ENCODE measurements at places on chromosomes 6 and 20.

DNA sequence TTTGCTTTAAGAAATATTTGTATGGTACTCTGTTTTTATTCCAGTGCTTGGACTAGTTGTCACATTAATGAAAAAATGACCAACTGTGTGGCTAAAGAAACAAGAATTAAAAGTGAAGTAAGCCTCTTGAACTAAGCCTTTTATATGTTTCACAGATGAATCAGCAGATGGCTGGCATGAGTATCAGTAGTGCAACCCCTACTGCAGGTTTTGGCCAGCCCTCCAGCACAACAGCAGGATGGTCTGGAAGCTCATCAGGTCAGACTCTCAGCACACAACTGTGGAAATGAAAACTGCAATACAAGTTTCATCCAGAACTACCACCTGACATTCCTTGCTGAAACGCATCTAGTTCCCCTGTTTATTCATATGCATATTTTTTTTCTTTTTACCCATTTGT lies 96.8 kb downstream of the B3GAT2 start:
- no peak for DNase-seq

GRCh38 chr6:74768120-74768519 lies 437.7 kb downstream of the COL12A1 start:
- DNase-seq = no peak

GRCh38 chr20:7113577-7114466 lies 346.3 kb downstream of the BMP2 start:
- no peak for DNase-seq

DNA sequence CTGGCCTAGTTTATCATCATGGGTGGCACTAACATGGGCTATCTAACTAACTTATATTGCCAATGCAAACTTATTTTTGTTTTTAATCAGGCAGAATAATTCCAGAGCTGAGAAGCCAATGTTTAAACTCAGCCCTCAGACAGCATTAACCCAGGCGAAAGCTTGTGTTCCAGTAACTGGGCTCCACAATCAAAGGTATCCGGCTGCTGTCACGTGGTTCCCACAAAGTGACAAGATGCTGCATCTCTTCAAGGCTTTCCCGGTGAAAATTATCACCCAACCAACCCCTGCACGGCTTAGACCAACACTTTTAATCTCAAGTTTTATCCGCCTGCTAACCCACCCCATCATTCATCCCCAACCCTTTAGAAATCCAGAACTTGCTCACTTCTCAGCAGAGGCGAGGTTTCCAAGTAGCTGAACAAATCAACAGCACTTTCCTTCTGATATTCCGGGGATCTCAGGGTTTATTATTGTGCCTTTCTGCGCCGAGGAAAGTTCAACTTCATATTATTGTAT lies 885 bp downstream of the MTCL3 start:
- DNase-seq = no peak

GRCh38 chr6:111243095-111243494 lies 155.8 kb downstream of the SLC16A10 start:
- DNase-seq = no peak

DNA sequence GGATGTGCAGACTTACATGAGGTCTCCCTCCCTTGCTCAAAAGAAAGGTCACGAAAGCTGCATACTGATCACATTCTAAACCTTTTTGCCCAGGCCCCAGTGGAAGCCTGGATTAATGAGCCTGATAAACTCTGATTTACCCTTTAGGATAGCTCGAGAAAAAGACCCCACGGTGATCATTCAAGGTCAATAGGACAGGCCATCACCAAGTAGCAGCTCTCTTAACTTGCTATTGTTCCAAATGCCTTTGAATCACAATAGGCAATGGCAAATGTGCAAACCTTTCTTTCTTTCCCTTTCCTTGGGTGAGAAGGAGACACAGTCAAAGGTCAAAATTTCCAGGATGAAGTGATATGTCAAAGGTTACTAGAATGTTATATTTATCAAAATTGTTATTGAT lies 327.3 kb downstream of the HDGFL1 start:
- no peak for DNase-seq

GRCh38 chr6:155943635-155944034 lies 488.0 kb upstream of the NOX3 start:
- DNase-seq = no peak

GRCh38 chr6:5871296-5871695 lies 135.4 kb downstream of the NRN1 start:
- DNase-seq = no peak

DNA sequence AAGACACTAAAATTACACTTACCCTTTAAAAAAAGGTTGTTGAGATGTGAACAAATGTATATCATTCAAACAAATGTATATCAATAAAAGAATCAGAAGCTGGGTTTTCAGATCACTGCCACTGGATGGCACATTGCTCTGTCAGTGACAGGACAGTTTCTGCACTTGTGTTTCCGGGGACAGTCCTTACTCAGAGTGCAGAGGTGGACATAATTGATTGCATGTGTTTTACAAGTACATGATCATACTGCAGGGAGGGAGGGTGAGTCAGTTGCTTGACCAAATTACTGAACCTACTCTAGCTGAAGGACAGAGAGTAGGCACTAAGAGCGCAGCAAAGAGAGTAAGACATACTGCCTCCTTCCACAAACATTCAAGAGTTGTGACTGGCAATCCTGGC lies 302.3 kb downstream of the TENT5A start:
- no peak for DNase-seq

GRCh38 chr6:127383988-127384387 lies 40.6 kb upstream of the ECHDC1 start:
- no peak for DNase-seq

GRCh38 chr6:119161438-119161837 lies 83.0 kb upstream of the FAM184A start:
- DNase-seq = no peak

DNA sequence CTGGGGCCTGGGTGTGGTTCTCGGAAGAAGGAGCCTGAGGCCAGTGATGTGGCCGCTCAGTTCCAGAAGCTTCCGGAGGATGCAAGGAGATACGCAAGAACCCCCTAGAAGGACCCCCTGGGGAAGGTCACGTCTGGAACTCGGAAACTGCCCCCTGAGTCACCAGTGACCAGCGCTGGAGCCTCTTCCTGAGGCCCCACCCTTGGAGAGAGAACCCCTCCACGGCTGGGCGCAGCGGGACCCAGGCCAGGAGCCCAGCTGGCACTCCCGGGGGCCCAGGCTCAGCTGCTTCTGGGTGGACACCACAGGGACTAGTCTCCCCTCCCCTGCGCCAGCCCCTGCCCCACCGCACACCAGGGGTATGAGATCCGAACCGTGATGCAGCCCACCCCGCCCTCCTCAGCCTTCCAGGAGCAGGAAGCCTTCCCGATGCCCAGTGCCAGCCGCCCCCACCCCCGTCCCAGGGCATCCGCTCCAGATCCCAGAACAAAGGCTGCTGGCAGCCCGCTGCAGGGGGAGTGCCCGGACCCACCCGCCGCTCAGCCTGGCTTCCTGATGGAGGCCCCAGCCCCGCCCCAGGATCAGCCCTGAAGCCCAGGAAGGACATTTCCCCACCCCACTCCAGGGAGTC lies 7.5 kb downstream of the LAMA5 start:
- no peak for DNase-seq

GRCh38 chr20:45781391-45781931 lies 10.2 kb downstream of the WFDC3 start:
- no peak for DNase-seq

DNA sequence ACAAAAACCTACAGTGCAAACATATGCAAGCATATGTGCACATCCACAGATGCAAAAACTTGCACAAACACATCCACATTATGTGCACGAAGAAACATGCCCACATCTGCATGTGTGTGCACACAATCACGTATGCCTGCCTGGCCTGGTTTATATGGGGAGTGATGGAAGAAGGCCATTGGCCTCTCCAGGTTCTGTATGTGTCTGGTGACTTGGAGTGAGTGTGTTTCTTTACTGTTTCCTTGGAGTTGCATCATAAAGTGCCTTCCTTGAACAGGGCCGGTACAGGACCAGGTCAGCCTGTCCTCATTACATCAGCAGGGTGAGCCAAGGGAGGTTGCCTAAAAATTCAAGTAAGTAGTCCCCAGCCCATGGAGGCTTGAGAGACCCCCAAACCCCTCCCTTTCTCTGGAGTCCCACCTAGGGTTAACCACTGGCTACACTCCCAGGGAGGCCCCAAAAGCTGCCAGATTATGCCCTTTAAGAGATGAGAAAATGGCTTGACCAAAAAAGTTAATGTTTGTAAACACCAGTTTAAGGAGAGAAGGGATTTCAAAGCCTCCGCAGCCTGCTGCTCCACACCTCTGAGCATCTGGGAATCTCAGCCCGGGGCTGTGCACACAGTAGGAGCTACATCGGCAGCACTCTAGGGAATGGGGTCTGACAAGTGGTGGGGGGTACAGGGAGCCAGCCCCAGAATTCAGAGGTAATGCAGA lies 140.8 kb downstream of the VEGFA start:
- no peak for DNase-seq

DNA sequence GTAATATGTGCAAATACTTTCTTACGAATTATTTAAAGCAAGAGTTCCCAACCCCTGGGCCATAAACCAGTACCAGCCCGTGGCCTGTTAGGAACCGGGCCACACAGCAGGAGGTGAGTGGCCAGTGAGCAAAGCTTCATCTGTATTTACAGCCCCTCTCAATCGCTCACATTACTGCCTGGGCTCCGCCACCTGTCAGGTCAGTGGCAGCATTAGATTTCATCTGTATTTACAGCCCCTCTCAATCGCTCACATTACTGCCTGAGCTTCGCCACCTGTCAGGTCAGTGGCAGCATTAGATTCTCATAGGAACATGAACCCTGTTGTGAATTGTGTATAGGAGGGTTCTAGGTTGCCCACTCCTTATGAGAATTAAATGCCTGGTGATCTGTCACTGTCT lies 142.0 kb downstream of the RNASET2 start:
- DNase-seq = no peak

GRCh38 chr6:47168180-47168579 lies 126.0 kb upstream of the ADGRF1 start:
- DNase-seq = no peak

DNA sequence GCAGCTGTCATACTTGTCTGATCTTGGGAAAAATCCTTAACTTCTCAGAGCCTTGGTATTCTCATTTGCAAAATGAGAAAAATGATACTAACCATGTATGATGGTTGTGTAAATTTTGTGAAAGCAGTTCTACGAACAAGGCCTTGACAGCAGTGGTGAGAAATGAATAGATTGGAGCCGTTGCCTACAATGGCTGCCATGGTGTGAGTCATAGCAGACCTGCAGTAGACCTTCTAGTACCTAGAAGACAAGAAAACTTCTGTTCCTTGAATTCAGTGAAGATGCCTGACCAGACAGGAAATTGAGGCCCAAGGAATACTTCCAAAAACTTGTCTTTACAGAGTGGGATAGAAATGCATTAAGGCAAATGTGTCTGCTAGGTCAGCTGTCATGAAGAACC lies 338.9 kb downstream of the QKI start:
- DNase-seq = no peak

DNA sequence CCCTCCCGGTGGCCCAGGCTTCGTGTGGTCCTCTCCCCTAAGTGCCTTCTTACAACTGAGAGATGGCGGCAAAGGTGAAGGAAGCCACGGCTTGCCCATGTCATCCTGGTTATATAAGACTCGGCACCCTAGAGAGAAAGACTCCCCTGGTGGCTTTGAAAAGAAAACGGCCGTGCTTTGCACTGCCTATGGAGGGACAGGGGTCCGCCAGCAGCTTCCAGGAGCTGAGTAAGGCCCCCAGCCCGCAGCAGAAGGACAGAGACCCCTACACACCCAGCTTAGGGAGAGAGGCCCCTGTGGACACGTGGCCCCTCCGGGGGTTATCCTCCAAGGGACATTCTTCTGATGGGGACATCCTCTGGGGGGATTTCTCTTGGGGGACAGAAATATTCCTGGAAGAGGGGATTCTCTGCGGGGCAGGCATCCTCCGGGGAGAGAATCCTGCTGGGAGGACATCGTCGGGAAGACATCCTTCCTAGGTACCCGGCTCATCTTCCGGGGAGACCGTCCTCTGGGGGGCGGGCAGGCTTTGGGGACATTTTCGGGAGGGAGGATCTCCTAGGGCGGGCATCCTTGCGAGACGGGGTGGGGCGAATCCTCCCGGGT lies 511 bp upstream of the OGFR start:
- no peak for DNase-seq

DNA sequence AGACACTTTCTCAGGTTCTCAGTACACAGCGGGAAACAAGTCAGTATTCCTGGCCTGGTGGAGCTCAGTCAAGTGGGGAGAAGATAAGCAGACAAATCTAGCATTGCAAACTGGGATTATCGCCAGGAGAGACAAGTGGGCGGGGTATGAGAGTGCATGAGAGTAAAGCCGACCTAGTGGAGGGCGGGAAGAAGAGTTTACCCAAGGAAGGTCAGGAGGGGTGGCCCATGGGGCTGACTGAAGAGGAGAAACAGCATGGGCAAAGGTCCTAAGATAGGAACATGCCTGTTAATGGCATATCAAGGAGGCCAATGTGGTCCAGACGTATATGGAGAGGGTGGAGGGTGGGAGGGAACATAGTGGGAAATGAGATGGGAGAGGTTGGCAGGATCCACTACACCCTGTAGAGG lies 12.4 kb upstream of the CSNK2A1 start:
- DNase-seq = no peak

GRCh38 chr6:107333491-107333890 lies 125.9 kb downstream of the PDSS2 start:
- no peak for DNase-seq

DNA sequence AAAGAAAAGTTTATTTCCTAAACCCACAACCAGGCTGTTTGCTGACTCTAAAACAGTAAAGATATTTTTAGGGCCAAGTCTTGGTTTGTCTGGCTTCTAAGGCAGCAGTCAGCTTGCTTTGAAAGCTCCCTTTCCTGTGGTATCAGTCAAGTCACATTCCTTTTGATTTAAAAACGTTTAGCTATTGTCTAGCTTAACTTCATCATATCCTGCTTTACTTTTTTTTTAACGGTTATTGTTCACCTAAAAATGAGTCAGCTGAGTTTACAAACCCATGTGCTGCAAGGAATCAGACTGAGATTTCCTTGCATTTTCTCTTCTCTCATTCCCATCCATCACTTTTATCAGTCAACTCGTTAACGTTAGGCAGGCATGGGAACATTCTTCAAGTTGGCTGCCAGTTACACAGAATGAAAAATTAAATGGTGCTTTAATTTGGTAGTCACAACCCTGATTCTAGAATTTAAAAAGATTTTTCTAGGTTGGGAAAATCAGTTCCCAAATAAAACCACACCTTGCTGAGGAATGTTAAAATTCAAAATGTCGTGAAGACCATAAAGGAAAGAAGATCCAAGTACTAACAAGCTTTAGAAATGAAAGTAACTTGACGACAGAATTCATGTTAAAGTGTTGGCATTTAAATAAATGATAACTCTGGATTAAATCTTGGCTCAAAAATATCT lies 45.9 kb downstream of the ELOVL5 start:
- DNase-seq = no peak

DNA sequence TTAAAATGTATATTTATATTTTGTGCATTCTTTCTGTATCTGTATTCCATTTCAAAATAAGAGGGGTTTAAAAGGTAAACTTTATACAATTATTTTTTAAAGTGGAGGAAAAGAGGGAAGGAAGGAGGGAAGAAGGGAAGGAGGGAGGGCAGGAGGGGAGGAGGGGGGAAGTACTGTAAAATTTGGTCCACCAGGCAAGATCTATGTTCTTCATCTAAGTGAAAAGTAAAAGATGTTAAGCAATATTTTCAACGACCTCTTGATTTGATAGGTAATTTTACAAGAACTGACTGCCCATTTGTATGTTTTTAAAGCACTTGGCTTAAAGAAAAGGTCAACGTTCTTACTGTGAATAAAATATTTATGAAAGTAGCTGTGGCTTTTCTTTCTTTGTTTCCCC lies 29.8 kb upstream of the PCSK2 start:
- no peak for DNase-seq
